Endothelial cell of coronary artery (primary cell): ENCODE measurements at places on chromosomes 3 and 15. TPM values are rescaled to one million over a fixed set of nuclear protein-coding genes. Genes with fewer than 3 reads are reported as not detected.

TFG gene
- 47.4 and 58.1 TPM in 2 replicates for total RNA-seq

CD200 gene
- 3.6 and 7.3 TPM in 2 replicates for total RNA-seq

CHRM5 gene
- under 0.01 TPM in 1 of 2 replicates, not detected in the other for total RNA-seq

KCNH8 gene
- under 0.01 TPM in 1 of 2 replicates, not detected in the other for total RNA-seq

PEX5L gene
- total RNA-seq, result 0.09 TPM in 1 of 2 replicates, not detected in the other

FBXW12 gene
- not detected in 2 replicates for total RNA-seq

TMEM212 gene
- not detected in 2 replicates for total RNA-seq

LTK gene
- under 0.01 and 0.19 TPM in 2 replicates for total RNA-seq
